ENCODE measurements at places on chromosomes 5 and 9. TPM values are rescaled to one million over a fixed set of nuclear protein-coding genes. Genes with fewer than 3 reads are reported as not detected.

DNA sequence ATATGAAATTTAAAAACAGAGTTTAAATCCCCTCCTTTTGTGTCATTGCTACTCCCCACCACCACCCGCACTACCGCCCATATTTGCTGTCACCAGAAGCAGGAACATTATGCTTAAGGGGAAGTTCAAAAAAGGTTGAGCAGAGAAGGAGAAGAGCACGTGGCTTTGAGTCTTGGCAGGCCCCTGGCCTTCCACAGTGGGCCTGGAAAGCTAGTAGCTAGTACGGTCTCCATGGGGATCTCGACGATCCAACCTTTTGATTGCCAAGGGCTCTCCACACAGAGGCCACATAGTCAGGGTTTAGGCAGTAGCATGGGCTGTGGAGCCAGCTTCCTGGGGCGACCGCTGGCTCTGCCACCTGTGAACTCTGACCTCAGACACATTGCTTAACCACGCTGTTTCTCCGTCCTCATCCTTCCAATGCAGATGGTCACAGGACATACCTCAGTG, 90.1 kb downstream of the GOLPH3 start:
- no peak for DNase-seq

DNA sequence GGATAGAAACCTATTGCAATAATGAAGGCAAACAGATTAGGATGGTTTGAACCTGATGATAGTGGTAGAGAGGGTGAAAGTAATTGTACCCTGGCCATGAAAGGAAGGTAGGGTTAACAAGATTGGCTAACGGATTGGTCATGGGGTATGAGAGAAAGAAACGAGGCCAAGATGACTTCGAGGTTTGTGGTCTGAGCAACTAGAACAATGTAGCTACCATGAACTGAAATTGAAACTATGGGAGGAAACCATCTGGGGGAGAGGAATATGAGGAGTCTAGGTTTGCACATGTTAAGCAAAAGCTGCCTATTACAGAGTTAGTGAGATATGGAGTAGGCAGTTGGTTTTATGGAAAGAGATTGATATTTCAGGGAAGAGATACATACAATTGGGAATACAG, 406.0 kb downstream of the PRELID2 start:
- no peak for DNase-seq

- no peak for DNase-seq
Measured at GRCh38 chr5:126965487-126965886, 64.9 kb downstream of the MARCHF3 start.

DNA sequence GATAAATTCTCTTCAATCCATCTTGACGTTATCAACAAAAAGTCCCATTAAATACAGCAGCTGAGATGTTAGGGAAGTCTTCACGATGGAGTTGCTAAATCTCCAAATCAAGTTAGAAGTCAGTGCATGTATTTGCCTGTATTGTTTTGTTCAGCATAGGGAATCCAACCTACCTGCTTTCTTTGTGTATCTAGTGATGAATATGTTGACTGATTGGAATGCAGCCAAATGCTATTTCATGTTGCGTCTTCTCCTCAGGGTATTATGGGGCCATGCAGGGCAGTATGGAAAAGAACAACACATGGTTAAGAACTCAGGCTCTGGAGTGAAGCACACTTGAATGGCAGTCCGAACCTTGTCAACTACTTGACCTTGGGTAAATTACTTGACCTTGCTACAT, 529.5 kb upstream of the ZNF462 start:
- no peak for DNase-seq

DNA sequence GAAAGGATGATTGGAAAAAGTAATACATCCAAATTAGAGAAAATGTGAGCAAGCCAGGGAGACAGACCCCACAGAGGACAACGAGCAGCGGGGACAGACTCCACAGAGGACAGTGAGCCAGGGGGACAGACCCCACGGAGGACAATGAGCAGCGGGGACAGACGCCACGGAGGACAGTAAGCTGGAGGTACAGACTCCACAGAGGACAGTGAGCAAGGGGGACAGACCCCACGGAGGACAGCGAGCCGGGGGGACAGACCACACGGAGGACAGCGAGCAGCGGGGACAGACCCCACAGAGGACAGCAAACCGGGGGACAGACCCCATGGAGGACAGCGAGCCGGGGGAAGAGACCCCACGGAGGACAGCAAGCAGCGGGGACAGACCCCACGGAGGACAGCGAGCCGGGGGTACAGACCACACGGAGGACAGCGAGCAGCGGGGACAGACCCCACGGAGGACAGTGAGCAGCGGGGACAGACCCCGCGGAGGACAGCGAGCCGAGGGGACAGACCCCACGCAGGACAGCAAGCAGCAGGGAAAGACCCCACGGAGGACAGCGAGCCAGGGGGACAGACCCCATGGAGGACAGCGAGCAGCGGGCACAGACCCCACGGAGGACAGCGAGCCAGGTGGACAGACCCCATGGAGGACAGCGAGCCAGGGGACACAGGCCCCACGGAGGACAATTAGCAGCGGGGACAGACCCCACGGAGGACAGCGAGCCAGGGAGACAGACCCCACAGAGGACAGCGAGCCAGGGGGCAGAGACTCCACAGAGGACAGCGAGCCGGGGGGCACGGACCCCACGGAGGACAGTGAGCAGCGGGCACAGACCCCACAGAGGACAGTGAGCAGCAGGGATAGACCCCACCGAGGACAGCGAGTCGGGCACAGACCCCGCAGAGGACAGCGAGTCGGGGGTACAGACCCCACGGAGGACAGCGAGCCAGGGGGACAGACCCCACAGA, 1.9 kb upstream of the ZDHHC11 start:
- no peak for DNase-seq

DNA sequence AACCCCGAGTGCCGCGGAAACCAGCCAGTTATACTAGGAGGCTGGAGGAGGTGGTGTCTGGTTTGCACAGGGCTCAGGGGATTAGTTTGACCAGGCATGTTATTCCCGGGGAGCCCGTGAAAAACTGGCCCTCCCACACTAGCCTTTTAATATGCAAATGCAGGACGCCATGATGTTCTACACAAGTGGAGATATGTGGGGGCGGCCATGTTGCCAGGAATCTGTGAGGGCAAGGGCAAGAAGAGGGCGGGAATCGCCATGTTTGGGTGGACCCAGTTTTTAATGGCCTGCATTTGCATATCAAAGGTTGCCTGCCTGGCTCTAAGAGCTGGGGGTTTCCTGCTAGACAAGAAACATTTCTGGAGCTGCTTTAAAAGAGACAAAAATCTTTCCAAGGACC, 940.7 kb downstream of the CDH18 start:
- no peak for DNase-seq

DNA sequence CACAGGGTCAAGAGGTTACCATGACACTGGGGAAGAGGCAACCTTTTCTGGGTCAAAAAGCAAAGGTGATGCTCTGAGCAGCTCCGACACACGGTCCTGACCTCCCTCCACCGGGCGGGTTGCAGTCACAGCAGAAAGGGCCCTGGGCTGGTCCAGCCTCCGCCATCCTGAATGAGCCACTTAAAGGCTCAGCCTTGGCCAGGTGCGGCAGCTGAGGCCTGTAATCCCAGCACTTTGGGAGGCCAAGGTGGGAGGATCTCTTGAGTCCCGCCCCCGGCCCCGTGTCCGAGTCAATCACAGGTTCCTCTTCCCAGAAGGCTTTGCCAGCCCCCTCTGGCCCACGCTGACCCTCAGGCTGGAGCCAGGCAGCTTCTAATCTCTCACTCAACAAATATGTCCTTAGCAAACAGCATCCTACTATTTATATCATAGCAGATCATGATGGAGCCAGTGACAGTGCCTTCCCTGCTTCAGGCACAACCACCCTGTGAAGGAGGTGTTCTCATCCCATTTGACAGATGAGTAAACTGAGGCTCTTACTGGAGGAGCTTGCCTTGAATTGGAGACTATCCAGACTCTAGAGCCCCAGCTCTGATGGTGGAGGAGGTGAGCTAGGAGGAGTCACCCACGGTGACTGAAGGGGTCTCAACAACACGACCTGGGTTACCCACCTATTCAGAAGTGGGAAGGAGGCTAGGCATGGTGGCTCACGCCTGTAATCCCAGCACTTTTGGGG, 79.1 kb downstream of the LRSAM1 start:
- DNase-seq = no peak

- no peak for DNase-seq
Measured at GRCh38 chr5:169287529-169287928, 13.4 kb downstream of the SLIT3 start.

DNA sequence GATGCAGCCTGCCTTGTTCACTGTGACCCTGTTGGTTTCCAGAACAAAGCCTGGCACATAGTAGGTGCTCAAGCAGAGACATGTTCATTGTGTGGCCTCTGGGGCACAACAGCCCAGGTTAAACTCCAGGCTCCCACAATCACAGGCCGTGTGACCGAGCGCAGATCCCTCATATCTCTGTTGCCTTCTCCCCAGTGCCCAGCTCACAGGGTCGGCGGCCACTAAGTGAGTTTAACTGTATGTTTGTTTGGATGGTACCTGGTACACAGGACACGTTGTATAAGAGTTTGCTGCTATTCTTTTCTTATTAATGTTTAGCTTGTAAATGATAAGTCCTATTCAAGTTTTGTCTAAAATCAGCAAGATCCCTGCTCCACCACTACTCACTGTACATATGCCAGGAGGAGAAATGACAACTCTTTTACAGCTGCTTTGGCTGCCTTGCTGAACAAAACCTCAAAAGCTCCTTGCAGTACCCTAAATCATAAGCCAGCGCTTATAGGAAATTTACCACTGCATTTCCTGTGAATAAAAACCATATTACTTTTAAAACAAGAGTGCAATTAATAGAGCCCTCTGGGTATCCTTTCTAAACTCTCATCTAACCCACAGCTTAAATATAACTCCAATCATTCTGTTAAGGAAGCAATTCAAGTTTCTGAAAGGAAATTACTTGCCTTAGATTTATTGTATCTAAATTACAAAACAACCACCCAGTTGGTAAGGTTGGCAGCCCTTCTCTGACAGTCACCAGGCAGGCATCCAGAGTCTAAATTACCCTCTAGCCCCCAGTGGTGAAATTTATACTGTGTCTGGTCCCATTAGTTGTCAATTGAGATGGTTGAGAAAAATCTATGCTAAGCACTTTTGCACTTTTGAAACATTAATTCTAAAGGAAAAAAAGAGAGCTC, 379.4 kb downstream of the SEMA5A start:
- DNase-seq = no peak

DNA sequence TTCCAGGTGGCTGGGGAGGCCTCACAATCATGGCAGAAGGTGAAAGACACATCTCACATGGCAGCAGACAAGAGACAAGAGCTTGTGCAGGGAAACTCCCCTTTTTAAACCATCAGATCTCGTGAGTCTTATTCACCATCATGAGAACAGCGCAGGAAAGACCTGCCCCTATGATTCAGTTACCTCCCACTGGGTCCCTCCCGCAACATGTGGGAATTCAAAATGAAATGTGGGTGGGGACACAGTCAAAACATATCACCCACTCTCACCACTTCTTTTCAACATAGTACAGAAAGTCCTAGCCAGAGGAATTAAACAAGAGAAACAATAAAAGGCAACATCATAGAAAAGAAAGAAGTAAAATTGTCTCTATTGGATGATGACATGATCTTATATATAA, 223.4 kb upstream of the SLC24A2 start:
- no peak for DNase-seq

DNA sequence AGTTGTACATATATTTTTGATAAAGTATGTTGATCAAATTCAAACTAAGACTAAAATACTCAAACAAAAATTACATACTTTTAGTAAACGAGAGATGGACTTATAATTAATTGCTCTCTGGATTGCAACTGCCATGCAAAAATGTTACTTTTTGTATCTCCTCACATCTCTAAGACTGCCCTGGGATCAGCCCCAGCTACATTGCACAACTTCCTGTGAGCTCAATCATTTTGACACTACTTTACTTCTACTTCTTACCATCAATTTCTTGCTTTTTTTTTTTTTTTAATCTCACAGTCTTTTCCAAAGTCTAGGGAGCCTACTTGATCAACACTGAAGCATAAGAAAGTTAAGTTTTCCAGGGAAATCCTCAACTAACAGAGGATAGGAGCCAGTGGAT, 506.0 kb upstream of the CDH10 start:
- DNase-seq = no peak

- no peak for DNase-seq
Measured at GRCh38 chr5:159897786-159898393, 18.4 kb upstream of the ADRA1B start.

DNA sequence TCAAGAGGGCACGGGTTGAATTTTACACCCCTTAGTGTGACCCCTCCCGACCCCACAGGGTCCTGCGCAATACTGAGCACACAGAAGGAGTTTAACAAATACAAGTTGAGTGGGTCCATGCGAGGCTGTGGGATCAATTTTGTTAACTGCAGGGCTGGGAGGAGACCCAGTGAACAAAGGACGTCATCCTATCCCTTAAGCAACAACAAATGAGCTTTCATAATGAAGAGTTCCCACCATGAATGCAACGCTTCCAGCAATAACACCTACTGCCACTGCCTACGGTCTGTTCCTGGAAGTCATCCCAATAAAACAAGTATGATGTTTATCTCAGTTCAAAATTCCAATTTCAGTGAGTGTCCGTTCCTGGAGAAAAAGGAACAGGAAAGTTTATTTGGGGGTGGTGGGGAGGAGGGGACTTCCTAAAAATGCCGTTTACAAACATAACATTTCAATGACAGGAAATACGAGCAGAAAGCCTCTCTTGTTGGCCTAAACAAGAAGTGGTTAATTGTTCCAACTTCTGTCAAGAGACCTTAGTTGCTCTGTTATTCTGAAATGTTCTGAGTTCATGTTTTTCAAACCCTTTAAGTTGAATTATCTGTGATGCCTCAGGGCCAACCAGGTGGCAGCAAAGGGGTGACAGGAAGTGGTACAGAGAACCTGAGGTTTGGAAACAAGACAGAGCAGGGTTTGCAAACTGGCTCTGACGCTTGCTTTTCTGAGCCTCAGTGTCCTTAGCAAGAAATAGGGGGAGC, 65.8 kb upstream of the PLPP6 start:
- DNase-seq = peak; percentile 50

- no peak for DNase-seq
Measured at GRCh38 chr5:68271124-68271523, 55.6 kb downstream of the PIK3R1 start.

- DNase-seq = no peak
Measured at GRCh38 chr5:124461941-124462340, 284.5 kb downstream of the ZNF608 start.

GRCh38 chr5:108730617-108731340, 16.9 kb upstream of the FER start:
- no peak for DNase-seq

- no peak for DNase-seq
Measured at GRCh38 chr5:45376417-45376816, 319.8 kb downstream of the HCN1 start.

- no peak for DNase-seq
Measured at GRCh38 chr5:109407913-109408312, 1.9 kb downstream of the PJA2 start.

Gene SRD5A1
- total RNA-seq = 7.1 TPM

Gene IL13
- not detected for total RNA-seq

Gene CDO1
- total RNA-seq = 0.32 TPM

Gene MARCOL
- not detected for total RNA-seq

Gene SARDH
- 5.5 TPM for total RNA-seq

Gene SLC34A3
- under 0.01 TPM for total RNA-seq

Gene CXCL14
- not detected for total RNA-seq

Gene RNF183
- not detected for total RNA-seq

Gene ARSI
- 13.8 TPM for total RNA-seq

Gene BTNL9
- not detected for total RNA-seq

Gene FAM221B
- not detected for total RNA-seq

Gene TAF11L10
- not detected for total RNA-seq

Gene PCDHGA4
- 7.3 TPM for total RNA-seq

Gene FGFR4
- total RNA-seq = 0.64 TPM

Gene TSC1
- 65.2 TPM for total RNA-seq
